ENCODE measurements at places on chromosomes 1 and 21.

DNA sequence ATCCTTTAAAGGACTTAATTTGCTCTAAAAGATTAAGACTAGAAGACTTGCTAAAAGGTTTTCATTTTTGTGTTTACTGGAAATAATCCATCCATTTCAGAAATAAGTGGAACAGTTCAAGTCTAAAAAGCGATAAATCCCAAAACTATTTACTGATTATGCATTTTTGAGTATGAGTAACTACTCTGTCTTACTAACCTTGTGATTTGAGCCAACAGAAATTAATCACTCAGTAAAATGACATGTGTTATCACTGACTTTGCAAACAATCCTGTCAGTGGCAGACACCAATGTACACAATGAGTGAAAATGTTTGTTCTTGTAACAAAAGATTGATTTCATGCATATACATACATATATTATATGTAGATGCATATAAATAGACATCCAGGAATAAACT is 218.0 kb downstream of the DENND1B start:
- no peak for DNase-seq

GRCh38 chr1:3355089-3355488 is 99.4 kb upstream of the ARHGEF16 start:
- DNase-seq = no peak

- no peak for DNase-seq
These were observed at the start of gene DCDC2B for GRCh38 chr1:32208891-32209328. DCDC2B (plus strand) TSS chr1:32209089; CDS start chr1:32209094, 5 bp downstream.

GRCh38 chr1:228359613-228360532 is 46.8 kb downstream of the TRIM11 start:
- DNase-seq = no peak

DNA sequence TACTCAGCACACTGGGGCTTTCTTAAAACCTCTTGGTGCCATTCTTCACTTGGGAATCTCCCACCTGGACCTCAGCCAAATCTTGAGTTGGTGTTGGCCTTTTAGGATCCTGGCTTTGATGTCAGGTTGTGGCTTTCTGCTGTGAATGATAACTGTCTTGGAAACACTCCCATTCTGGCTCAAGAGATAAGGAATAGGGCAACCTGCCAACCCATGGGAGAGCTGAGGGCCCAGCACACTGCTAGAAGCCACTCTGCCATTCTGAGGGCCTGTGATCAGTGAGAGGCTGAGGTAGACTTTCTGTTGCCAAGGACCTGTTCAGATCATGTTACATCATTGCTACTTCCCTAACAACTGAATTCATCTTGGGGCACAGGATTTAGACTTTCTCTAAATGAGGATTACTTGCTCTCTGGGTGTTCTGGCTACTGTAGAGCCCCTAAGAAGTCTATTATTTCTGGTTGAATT is 45.8 kb downstream of the TTC39A start:
- no peak for DNase-seq

DNA sequence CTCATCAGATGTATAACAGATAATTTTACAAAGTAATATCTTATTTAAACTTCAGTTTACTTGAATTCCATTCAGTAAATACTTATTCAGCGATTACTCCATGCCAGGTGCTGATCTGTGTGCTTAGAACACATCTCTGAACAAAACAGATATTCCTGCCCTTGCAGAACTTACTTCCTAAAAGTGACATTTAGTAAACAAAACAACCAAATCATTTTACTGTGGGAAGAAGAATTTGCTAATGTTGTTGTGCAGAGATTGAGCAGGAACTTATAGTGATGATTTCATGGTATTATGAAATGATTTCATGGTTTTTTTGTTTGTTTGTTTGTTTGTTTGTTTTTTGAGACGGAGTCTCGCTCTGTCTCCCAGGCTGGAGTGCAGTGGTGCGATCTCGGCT is 39.3 kb upstream of the WLS start:
- no peak for DNase-seq

DNA sequence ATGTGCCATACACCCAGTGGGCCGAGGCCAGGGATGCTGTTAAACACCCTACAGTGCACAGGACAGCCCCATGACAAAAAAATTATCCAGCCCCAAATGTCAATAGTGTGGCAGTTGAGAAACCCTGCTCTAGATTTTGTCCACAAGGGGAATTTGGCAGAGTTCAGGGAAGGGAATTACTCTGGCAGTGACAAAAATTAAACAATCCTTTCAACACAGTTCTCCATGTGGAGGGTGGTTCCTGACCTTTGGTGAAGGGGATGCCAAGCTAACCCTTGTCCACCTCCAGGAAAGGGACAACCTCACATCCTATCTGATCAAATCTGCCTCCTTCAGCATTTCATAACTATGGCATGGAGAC is 28.4 kb upstream of the CD84 start:
- no peak for DNase-seq

- DNase-seq = no peak
These were observed 37.4 kb downstream of the SMYD2 start for GRCh38 chr1:214318356-214318755.

GRCh38 chr1:112264553-112264952 is 131.5 kb upstream of the CTTNBP2NL start:
- DNase-seq = peak; percentile 19

DNA sequence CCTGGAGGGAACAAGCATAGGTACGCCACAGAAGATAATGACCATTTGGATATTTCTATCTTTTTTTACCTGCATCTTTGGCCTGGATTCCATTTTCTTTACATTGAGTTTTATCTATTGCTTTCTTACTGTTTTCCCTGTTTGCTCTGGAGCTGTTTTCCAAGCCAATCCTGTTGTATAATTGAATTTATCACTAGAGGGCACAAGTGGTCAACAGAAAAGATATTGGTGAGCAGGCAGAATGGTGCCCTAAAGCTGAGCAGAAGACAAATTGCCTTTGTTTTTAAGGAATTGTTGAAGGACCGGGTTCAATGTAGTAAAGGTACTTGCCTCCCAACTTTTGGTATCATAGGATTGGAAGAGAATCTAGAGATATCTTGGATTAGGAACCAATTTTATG is 152.8 kb downstream of the PPP1R12B start:
- DNase-seq = no peak

DNA sequence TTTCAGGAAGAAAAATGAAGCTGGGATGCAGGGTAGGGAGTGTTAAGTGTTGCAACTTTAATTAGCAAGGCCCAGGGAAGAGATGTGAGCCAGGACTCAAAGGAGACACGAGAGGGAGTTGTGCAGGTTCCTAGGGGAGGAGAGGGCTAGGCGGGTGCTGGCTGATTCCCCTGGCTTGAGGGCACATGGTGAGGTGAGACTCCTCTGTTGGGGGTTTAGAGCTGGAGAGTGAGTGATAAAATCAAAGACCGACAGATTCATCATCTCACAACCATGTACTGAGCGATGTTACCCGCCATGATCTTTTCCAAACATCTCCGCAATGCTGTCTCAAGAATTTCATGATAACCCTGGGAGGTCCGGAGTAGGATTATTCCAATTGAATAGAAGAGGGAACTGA is 161.8 kb upstream of the CSF3R start:
- no peak for DNase-seq

GRCh38 chr1:156814571-156815260 is 1.9 kb downstream of the SH2D2A start:
- no peak for DNase-seq

- no peak for DNase-seq
These were observed 1.7 kb downstream of the PTP4A2 start for GRCh38 chr1:31936278-31936980.

- peak; percentile 15 for DNase-seq
These were observed 7.1 kb downstream of the COL6A1 start for GRCh38 chr21:45988366-45989347.

GRCh38 chr1:161179698-161180097 is 2.4 kb upstream of the B4GALT3 start:
- DNase-seq = no peak

DNA sequence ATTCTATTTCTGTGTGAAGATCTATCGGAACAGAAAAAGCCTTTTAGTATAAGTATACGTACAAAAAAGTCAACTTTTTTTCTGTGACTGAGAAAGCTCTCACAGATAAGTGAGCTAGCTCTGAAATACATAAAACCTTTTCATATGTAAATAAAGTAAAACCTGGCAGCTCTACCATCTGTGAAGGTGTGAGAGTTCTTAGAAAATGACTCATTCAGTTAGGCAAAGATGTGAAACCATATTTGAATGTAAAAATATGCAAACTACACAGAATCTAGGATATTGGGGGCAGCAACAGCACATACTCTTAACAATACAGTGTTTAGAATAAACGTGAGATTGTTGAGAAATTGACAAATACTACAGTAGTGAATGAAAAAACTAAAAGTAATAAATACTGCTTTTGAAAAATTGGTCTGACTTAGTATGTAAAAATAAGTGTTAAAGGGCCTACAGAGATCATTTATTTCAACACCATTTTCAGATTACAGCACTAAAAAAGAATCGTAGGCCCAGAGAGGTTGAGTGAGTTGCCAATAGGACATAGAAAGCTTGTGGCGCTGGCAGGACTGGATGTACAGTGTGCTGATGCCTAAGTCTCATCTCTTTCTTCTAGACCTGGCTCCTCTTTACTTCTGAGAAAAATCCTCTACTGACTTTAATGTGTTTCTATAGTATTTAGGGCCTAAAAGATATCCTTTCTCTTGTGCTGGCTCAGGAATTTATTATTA is 19.8 kb downstream of the ATP6V1G3 start:
- DNase-seq = no peak
